ENCODE measurements at places on chromosomes 12 and 14.

GRCh38 chr12:56053407-56053893, 11.7 kb downstream of the RPS26 start:
- no peak for DNase-seq

GRCh38 chr14:24378981-24379906, 11.3 kb downstream of the NFATC4 start:
- DNase-seq, result no peak

DNA sequence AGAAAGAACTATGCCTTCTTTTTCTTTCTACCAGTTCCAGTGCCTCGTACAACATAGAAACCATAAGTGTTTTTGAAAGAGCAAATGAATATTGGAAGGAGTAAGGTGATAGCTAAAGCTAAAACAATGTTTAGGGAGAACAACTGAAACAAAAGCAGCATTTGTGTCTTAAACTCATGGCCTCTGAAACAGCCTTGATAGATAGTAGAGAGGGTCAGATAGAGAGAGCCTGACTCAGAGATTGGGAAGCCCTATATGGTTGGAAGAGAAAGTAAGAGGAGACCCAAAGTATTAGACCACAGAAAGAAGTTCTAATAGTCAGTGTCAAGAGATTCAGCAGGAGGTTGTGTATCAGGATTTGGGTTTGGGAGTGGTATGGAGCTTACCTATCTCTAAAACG, 79.6 kb upstream of the IFNG-AS1 start:
- no peak for DNase-seq

DNA sequence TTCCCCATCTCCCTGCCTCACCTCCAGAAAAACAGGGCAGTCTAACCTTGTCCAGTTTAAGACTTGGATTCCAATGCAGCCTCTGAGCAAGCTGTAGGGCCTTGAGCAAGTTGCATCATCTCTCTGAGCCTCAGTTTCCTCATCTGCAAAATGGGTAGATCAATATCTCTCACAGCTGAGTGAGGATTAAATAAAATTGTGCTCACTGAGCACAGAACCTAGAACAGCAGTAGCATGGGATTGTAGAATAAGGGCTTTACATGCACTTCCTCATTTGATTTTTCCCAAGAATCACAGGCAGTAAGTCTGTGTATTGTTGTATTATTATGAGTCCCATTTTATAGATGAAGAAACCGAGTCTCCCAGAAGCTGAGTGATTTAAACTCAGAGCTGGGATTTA, 2.0 kb downstream of the DTX1 start:
- no peak for DNase-seq

DNA sequence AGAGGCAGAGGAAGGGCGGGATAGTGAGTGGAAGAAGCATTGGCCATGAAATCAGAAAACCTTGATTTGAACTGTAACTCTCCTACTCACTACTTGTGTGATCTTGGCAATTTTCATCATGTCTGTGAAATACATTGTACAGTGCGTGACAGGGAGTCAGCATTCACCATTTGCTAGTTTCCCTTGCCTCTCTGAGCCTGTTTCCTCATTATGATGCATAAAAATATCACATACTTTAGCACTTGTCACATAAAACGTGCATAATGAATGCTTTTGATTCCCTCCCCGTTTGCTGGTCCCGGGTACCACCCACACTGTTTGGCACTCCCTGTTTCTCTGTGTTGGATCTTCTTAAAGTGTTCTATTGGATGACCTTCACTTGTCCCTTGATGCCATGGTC, 101.1 kb upstream of the FRMD6 start:
- DNase-seq, result no peak

Data from stimulated activated CD8-positive, alpha-beta memory T cell treated with anti-CD3 and anti-CD28 coated beads, Interleukin-15, amount 100 ng/mL, for 4 hours (primary cell).